CD4-positive, alpha-beta T cell treated with Interleukin-2 at 100 ng/mL for 4 hours (primary cell): ENCODE measurements at places on chromosomes 7 and 10.

DNA sequence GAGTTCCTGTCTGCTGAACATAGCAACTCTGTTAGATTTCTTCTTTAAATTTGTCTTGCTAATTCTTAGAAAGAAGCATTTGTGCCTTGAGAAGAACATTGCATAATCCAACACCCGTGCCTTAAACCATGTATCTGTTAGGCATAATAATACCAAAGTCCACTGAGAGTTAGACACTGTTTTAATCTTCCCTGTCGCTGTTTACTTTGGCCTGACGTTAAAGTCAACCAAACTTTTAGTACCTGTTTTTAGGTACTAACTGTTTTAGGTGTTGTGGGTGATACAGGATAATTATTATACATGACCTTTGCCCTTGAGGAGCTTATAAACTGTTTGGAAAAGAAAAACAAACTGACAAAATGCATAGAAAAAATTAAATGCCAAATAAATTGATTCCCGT is 43.6 kb downstream of the KLHDC10 start:
- DNase-seq, result no peak

DNA sequence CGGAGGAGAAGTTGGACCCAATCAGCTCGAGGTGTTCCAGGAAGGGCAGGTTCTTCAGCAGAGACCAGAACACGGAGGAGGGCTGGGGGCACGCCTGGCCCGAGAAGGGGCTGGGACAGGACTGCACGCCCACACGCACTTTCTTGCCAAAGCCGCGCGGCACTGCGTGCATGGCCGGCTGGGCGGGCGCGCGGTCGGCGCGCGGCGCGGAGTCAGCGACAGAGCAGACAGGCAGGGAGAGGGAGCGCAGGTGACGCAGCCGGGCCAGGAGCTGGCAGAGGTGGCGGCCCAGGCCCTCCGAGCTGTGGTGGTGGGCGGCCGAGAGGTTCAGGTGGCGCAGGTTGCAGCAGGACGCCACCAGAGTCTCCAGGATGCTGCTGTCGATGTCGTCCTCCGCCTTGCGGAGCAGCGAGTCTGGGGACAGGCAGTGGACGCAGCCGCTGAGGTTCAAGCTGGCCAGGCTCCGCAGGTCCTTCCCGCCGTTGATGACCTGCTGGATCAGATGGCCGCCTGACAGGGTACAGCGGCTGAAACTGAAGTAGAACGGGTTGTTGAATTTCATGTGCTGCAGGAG is 77.2 kb upstream of the TNRC18 start:
- no peak for DNase-seq

DNA sequence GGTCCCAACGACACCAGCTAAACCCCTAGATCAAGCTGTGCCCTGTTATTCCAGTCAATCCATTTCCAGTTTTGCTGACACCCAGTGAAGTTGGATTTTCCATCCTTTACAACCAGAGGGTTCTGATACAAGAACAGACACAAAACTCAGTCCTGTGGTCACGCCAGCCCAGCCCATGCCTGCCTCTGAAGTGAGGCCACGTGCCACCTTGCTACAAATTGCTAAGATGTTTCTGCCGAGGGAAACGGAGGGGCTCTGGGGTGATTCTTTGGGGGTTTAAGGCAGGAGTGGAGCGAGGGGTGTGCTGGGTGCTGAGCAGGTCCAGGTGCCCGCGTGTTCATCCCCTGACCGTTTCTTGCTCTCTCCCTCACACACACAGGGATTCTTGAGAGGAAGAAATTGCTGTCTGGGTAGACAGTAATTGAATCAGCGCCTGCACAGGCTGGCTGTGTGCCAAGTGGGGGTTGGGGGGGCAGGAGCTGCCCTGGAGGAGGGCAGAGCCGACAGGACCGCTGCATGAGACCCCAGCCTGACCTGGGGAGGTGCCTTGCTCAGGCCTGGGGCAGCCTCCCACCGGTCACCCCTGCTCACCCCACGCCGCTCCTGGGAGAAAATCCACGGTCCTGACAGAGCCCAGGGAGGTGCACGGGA is 38.1 kb downstream of the ADAP1 start:
- no peak for DNase-seq

DNA sequence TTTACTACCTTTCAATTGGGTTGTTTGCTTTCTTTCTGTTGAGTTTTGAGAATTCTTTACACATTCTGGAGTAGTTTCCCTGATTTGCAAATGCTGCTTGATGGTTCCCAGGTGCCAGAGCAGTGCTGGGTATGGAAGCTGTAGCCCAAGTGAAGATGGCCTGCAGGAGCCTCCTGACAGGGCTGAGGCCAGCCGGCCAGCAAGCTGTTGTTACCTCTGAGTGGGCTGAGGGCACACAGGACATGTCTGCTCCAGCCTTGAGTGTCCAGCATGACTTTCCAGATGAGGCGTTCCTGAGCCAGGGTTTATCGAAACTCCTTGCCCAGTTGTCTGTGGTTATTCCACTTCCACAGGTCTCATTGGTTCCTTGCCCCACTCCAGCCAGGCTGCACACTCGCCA is 164.6 kb upstream of the TNS3 start:
- no peak for DNase-seq

DNA sequence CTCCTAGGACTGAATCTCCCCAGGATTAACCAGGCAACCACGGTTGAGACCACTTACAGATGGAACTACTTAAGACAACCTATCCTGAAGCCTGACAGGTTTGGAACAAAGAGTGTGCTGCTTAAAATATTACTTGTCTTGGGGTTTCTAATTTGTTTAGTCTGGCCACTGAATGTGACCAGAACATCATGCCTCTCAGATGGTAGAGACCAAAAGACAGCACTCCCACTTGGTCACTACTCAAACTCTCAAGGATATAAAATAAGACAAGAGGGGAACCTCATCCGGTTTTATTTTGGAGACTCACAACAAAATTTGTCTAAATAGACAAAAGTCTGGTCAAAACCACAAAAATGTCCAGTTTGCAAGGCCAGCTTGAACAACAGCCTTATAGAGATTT is 15.3 kb downstream of the MRPL32 start:
- DNase-seq, result no peak

DNA sequence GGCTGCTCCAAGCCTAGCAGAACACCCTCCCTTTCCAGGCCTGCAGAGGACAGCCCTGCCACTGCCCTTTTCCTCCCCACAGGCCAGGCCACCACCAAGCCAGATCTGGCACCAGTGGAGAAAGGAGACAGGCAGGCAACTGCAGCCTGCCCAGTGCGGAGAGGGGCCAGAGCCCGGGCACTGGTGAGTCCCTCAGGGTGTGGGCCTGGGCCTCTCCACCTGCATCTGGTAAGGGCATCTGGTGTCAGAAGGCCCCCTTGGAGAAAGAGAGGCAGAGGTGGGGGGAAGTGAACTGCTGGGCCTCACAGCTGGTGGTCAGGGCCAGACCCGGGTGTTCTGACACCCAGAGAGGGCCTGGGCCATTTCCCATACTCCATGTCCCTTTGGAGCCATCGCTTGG is 27.9 kb downstream of the ZNF783 start:
- no peak for DNase-seq

- DNase-seq, result no peak
Measured at GRCh38 chr10:127048630-127049029, 143.4 kb downstream of the DOCK1 start.

DNA sequence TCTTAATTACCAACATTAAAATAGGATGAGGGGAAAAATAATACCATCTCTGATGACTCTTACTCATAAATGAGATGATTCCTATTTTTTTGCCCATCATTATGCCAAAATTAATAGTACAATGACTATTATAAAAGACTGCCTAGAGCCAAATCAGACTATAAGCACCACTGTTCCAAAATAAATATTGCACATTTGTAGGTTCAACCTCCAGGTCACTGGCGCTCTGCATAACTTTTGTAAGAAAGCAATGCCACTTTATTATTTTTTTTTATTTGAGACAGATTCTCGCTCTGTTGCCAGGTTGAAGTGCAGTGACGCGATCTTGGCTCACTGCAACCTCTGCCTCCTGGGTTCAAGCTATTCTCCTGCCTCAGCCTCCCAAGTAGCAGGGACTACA is 142.5 kb upstream of the SP8 start:
- DNase-seq, result no peak

- no peak for DNase-seq
Measured at GRCh38 chr7:90830308-90830707, 234.2 kb downstream of the CDK14 start.

GRCh38 chr10:59774451-59774850 is 21.2 kb upstream of the MRLN start:
- no peak for DNase-seq

GRCh38 chr7:31775556-31775955 is 88.5 kb downstream of the PPP1R17 start:
- no peak for DNase-seq

DNA sequence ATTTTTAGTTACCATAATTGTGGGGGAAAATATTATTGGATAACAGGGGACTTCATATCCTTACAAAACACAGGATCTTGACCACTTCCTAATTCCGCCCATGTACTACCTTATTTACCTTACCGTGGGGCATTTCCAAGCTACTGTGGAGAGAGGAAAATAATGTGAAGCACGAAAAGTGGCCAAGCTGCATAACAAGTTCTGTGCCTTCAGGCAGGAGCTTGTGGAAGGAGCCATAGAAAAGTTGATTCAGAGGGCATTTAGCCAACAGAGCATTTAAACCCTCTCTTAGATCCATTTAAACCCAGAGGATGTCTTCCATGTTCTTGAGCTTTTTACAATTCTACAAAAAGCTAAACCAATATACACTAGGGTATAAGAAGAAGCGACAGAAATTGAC is 41.6 kb downstream of the DNAJB9 start:
- DNase-seq, result no peak

DNA sequence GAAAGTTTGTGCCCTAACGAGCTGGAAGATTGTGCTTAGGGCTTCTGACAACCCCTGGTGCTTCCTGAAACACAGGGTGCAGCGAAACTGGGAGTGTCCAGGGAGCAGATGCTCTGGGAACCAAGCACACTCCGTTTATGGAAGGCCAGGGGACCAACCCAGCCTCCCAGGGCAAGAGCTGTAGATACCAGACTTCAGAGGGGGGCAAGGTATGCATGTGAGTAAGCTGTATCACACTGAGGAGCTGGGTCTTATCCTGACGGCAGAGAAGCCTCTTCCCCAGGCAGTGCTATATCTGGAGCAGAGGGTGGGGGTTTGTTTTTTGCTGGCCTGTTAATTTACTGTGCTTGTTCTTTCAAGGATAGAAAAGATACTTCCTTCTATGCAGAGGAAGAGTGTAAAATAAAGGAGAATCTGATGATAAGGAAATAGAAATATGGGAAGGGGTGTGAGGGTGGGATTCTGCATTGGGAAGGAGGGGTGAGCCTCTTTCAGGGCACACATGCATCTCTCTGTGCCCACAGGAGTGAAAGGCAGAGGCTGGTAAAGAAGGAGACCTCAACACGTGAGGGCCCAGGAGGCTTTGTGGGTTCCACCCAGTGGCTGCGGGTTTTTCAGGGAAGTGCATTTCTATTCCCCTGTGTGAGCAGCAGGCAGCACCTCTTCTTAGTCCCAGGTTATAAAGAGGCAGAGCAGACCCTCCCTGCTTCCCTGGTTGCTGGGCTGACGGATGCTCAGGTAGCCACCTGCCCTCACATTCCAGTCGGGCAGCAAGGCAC is 314.1 kb downstream of the TCERG1L start:
- no peak for DNase-seq

- DNase-seq, result no peak
Measured at GRCh38 chr7:50491209-50491608, 41.1 kb upstream of the FIGNL1 start.

- no peak for DNase-seq
Measured at GRCh38 chr7:110854651-110855050, 236.3 kb upstream of the LRRN3 start.

- DNase-seq, result no peak
Measured at GRCh38 chr7:44447874-44448425, 42.5 kb downstream of the NUDCD3 start.

- no peak for DNase-seq
Measured at GRCh38 chr7:46468753-46469356, 547.8 kb upstream of the IGFBP3 start.

DNA sequence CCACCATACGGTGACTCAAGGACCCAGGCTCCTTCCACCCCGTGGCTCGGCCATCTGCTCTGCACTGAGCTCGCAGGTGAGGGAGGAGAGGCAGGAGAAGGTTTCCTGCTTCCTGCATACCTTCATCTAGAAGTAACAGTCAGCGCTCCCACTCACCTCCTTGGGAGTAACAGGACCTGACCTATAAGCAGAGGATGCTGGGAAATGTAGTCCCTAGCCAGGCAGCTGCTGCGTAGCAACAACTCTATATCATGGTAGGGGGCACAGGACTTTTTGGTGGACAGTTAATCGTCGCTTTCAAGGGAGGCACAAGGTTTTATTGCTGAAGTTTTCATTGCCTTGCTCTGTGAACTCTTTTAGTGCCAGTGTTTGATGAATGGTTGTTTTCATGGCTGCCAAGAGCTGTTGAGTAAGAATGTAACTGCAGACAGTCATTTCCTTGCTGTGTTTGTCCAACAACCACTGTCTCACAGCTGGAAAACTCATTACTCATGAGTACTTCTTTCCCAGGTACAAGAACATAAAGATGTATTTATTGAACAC is 10.2 kb upstream of the ZFYVE27 start:
- DNase-seq, result no peak

DNA sequence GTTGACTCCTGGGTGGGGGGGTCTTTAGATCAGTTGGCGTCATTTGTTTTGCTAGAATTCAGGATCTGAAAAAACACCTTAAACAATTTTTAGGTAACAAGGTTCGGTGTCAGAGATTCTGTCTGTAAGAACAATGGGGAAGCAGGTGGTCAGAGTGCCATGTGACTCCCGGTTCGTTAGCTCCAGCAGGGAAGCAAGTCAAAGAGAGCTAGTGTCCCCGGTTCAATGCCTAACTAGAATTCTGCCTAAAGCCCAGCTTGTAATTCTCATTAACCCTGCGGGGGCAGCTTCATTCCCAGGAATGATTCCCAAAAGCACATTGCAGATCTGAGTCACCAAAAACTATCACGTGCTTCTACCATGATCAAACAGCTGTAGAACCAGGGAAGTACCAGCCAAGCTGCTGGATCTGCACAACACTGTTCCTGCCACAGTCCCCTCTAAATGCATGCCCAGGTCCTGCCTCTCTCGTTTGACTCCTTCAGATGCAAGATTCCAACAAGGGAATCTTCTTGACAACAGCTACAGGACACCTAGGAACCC is 664.3 kb upstream of the CELF2 start:
- DNase-seq, result no peak

- no peak for DNase-seq
Measured at GRCh38 chr10:70551466-70551865, 51.1 kb downstream of the PRF1 start.

GRCh38 chr7:36795451-36796021 is 71.2 kb upstream of the AOAH start:
- DNase-seq, result no peak

- DNase-seq, result no peak
Measured at GRCh38 chr7:144776447-144776846, 59.4 kb downstream of the TPK1 start.

DNA sequence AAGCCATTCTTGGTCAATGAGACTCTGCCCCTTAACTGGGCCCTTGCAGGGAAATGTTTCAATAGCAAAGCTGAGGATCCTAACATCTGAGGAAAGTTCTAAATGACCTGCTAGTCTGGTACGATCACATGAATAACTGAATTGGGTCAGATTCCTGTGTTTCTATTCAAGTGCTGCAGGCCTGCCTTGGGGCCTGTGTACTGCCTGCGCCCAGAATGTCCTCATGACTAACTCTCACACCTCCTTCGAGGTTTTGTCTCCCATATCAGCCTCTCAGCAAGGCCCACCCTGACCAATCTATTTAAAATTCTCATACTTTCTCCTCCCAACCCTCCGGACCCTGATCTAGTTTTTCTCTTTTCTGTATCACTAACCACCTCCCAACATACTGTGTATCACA is 4.4 kb downstream of the JAZF1 start:
- no peak for DNase-seq
